Pulmonary artery endothelial cell (primary cell): ENCODE measurements at places on chromosomes 3 and 15.

- DNase-seq, result peak; percentile 88
These were observed 160.2 kb upstream of the TBL1XR1 start for GRCh38 chr3:177357352-177358090.

- no peak for DNase-seq
These were observed 103.6 kb downstream of the TGFBR2 start for GRCh38 chr3:30710017-30710416.

- no peak for DNase-seq
These were observed 67.6 kb downstream of the FNDC3B start for GRCh38 chr3:172106989-172107388.

GRCh38 chr15:59170295-59171066 lies 36.2 kb upstream of the LDHAL6B start:
- DNase-seq, result no peak

- no peak for DNase-seq
These were observed 272.9 kb downstream of the TBC1D5 start for GRCh38 chr3:17469520-17469919.

GRCh38 chr3:149481056-149481455 lies 6.6 kb downstream of the TM4SF4 start:
- no peak for DNase-seq

DNA sequence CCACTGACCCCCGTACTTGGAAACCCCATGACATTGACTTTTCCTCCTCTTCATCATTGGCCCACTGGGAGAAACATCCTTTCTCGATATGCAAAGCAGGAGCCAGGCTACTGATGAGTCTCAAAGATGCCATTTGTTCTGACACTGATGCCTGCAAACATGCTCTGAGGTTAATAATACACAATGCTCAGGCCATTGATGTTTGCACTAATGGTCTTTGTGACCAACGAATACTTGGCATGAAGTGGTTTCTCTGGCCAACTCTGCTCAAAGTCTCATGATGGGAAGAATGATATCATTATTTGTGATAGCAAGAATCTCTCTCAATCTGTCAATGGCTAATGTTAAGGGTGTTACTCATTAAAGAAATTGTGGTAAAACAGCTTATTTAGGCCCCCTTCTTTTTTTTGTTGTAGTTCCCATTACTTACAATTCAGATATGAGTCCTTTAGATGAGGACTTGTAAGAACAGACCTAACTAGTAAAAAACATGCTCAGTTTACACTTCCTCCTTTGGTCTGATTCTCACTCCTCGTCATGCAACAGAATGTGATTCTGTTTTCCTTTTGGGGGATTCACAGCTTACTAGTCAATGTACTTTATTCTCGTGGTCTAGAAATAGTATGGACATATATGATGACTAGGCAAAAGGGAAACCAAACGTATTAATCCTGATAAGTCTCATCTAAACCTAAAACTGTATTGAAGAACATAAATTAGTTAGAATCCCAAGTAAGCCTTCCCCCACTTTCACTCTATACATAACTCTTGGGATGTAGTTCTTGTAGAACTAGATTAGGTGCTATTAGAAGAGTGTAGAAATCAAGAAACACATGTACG lies 488.8 kb upstream of the DPPA4 start:
- no peak for DNase-seq

DNA sequence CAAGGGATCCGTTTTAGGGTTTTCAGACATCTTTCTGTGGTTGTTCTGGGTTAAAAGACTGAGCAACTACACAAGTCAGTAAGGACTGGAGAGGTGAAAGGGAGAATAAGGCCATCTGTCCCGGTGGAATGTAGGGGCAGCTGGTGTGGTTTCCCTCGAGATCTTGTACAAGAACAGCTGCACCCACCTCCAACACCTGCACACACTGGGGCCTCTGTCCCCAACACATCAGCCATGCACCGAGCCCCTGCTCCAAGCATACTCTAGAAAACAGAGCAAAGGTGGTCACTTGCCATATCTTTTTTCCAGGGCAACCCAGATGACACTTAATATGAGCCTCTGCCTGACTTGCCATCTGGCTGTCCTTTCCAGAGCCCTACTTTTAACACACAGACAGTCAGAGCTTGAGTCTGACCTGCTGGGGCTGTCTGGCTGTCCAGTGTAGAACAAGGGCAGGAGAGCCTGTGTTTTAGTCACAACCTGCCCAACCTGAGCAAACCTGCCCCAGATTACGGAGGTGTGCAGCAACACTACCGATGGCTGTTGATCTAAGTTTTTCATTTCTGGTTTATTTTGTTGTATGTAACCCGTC lies 12.2 kb downstream of the MAN2A2 start:
- no peak for DNase-seq

- no peak for DNase-seq
These were observed 2.1 kb downstream of the ACVR2B start for GRCh38 chr3:38455639-38456430.

DNA sequence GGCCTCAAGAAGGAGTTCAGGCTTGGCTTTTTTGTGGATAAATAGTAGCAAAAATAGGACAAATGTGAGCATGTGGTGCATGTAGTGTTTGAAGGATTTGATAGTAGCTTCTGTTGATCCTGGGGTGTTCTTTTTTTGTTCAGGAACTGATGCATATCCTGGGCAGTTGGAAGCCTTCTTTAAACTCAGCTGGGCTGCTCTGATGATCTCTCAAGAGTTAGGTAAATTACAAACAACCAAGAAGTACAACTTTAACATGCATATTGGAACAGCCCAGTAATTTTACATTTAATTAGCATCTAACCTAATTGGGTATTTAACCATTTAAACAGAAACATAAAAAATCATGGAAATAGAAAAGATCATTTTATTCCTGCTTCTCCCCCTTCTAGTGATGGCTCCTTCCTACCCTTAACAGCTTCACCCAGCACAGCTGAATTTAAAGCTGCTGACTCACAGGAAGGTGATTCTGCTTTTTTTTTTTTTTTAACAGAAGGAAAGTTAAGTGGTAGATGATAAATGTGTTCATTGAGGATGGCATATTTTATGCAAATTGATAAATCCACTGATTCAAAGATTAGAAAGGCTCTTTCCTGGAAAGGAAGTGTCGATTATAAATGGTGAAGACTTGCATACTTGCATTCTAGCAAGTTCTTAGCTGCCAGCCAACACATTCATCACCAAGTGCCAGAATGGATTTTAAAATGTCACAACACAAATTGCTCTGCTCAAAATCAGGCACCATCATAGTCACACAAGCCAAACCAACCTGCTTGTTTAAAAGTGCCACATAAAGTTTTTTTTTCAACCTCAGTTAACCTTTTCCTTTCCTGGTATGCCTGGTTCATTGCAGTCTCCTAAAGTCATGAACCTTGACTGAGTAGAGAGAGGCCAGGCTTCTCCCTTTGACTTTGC lies 20.0 kb downstream of the SLC35G2 start:
- peak; percentile 57 for DNase-seq

- peak; percentile 74 for DNase-seq
These were observed 16.7 kb downstream of the MAPKBP1 start for GRCh38 chr15:41790756-41791546.

DNA sequence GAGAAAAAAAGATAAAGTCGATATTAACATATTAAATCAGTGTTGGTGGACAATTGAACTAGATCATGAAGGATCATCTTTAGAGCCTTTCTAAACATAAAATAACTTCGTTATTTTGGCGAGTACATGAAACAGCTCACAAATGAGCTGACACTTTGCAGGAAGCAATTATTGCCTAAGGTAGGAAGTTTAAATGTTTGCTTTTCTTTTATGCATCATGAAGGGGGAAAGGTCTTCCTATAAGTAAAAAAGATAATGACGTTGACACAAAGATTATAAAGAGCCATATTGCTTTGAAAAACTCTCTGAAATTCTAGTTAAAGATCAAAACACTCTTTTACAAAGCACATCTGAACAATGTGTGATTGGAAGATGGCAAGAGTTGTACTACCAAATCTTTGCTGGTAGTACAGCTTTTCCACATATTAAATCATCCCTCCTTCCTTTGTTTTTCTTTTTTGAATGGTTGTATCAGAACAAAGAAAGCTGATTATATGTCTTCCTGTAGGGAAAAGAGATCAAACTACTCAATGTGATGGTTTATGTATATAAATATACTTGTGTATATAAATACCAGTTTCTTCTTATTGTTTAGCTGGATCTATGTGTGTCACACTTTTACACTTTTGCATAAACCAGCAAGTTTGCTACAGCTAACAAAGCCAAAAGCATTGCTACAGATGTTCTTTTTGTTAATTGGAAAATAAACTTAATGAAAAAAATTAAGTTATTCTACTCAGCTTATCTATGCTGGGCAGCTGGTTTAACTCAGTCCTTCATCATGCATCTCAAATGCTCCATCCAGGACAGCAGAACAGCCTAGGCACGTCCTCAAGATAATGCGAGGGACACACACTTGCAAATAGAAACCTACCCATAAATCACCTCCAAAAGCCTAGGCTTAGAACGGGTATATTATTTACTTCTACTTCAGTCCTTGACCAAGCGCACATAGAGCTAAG lies 850.8 kb upstream of the ROBO1 start:
- DNase-seq, result no peak

DNA sequence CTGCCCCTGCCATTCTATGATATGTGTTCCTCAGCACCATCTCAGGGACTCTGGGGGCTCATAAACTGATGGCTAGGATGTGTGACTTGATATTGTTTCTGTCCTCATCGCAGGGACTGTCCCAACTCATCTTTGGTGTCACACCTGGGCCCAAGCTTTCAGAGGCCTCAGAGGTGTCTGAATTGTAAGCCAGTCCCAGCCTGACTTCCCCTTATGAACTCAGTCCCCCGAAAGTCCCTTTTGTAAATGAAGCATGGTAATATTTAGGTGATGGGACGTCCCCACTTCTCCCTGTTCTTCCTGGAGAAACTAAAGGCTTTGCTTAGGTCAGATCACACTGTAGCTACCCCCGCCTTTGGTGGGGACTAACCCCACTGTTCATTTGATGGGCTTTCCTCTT lies 142.4 kb upstream of the TLE3 start:
- no peak for DNase-seq

DNA sequence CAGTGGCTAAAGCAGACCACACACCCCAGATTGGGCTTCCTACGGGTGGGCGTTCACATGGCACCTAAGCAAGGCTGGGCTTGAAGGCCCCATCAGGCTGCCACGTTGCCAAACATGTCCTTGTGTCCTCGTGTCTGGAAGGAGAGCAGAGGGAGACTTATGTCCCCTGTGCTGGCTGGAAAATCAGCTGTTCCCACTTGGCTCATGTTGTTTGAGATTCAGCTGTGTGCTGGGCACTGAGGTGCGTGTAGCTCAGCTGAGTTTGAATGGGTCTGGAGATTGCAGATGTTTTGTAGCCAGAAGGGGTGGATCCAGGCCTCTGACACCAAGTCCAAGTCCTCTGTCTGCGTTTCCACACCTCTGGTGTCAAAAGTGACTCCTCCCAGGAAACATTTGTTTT lies 34.6 kb downstream of the RLBP1 start:
- DNase-seq, result no peak

DNA sequence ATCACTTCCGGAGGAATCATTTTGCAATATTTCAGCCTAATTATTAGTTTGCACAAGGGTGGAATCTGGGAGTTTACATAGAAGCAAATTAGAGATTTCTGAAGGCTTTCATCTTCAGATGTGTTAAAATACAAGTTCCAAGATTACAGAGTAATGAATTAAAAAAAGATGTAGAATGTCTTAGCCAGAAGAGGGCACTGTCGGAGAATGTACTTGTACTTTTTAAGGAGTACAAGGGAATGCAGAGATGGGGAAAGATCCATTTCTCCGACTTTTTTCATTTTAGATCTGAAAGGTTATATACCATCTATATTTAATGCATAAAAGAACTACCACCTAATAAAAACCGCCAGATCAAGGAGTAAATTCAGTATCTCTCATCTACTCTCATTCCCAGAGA lies 43.1 kb upstream of the WDR5B start:
- DNase-seq, result peak; percentile 5

GRCh38 chr3:126130981-126131745 lies 47.2 kb upstream of the SLC41A3 start:
- no peak for DNase-seq

DNA sequence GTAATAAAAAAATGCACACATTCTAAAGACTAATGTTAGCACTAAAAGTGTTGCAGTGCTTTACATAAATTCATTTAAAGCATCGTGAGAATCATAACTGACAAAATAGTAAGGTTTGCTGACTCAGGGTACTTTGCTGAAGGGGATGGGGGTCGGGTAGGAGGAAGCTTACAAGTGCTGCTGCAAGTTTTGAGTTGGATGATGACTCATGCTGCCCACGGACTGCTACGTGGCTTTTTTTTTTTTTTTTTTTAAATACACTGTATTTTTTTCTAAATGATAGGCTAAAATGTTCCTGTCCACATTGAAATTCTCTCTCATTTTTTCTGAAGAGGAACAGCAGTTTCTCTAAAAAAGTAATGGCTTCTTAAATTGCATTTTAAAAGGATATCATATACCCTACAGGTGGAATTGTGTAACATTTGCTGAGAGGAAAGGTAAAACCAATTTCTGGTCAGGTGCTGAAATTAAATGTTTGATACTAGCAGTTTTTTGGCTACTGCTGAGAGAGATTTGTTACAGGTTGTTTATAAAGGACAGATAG lies 2.2 kb downstream of the MAPK6 start:
- DNase-seq, result peak; percentile 64

DNA sequence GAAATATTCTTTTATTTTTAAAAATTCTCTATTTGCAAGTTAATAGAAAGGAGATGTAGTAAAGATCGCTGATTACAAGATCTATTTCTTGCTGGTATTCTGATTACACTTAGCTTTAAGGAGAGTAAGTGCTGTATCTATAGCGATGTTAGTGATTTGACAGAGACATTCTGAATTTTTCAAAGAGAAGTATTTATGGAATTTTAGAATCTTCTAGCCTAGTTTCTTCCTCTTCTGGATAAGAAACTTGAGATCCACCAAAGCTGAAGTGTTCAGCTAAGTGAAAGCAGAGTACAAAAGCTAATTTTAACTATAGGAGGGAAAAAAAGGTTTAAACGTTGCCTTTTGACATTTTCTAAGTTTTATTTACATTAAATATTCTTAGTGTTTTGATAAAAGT lies 72.1 kb upstream of the RARB start:
- no peak for DNase-seq

DNA sequence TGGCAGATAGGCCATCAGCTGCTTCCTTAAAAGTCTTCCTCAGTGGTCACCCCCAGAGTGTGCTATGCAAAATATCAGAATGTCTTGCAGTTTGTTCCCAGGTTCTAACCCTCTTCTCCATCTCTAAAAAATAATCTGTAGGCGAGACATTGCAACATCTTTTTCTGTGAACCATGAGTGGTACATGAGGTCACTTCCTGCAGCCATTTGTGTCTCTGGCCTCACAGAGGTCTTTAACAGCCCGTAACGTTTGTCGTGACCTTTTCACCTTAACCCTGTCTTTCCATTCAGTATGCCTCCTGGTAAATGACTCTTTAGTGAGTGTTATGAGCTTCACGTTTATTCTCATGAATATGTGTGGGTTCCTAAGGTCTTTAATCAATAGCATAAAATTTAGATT lies 145.4 kb downstream of the KLHL25 start:
- DNase-seq, result peak; percentile 66

DNA sequence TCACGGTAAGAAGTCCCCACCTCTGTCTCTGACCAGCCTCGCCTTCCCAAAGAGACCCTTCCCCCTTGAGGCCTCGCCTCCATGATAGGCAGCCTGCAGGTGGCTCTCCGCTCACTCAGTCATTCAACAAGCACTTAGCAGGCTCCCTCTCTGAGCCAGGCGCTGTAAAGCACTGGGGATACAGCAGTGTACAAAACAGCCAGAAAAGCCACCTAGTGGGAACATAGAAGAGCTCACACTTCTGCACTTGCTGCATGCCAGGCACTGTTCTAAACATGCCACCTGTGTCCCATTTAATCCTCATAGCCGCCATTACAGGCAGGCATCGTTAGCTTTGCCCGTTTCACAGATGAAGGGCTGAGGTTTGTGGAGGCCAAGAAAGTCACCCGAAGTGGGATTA lies 56.0 kb downstream of the SEMA3G start:
- DNase-seq, result no peak

- no peak for DNase-seq
These were observed 29.0 kb downstream of the PTPN23 start for GRCh38 chr3:47409688-47410416.
